ENCODE measurements at places on chromosomes 1 and 21.

GRCh38 chr1:73517603-73518191 lies 680.3 kb downstream of the LRRIQ3 start:
- no peak for DNase-seq

- DNase-seq = no peak
These were observed 62.0 kb upstream of the NEK2 start for GRCh38 chr1:211737115-211738035.

DNA sequence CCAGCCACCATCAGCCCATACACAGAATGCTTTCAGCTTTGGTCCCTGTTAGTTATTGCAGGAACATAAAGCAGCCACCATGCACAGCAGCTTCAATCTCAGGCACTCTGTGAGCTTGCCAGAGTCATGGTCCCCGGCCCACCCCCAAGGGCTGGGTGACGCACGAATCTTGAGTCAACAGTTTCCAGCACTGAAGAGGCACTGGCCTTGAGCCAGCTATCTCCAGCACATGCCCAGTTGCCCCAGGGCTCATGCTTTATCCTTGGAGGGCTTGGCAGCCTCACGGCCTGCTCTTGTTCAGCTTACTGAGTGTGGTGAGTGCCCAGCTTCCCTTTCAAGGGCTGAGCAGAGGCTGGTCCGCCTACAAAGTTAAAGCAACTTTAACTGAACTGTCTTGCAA lies 200.7 kb upstream of the RAB4A start:
- no peak for DNase-seq

GRCh38 chr1:35064265-35064664 lies 14.9 kb upstream of the ZMYM1 start:
- DNase-seq = no peak

GRCh38 chr1:17569200-17570139 lies 30.0 kb downstream of the ARHGEF10L start:
- DNase-seq = no peak

GRCh38 chr1:111227851-111228747 lies 586 bp downstream of the CHI3L2 start:
- no peak for DNase-seq

- DNase-seq = no peak
These were observed 849.8 kb downstream of the USP25 start for GRCh38 chr21:16579538-16579937.

DNA sequence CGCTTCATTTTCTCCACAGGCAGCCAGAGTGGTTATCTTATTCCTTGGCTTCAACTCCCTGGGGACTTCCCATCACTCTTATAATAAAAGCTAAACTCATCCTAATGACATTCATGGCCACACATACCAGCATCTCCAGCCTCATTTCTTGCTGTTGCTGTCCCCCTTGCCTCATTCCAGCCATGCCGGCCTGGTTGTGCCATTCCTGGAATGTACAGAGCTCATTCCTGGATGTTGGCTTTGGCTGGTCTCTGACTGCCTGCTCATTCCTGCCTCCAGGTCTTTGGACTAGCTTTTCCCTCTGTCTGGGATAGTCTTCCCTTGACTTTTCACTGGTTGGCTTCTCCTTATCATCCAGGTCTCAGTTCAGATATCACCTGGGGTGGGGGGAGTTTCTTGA lies 2.4 kb upstream of the PEF1 start:
- DNase-seq = no peak

GRCh38 chr1:227922501-227923352 lies 25.0 kb downstream of the WNT9A start:
- DNase-seq = no peak

GRCh38 chr1:72283022-72283306 lies 625 bp upstream of the NEGR1 start:
- DNase-seq = peak; percentile 7

- DNase-seq = no peak
These were observed 30.2 kb upstream of the SMIM12 start for GRCh38 chr1:34889705-34890104.

DNA sequence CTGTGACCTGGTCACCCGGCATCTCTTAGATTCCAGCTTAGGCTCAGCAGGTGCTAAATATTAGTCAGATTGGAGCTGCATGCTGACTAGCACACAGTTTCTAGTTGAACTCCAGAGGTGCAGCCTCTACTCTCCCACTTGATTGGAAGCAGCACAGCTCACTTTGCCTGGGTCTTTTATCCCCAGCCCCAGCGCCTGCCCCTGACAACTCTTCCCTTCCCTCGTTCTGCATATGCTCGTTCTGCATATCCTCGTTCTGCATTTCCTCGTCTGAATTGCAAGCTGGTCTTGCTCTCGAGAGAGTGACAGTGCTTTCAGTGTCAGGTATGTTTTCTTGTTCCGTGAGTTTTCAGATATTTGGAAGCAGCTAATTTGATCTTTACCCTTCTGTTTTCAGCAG lies 11.7 kb downstream of the COL18A1 start:
- DNase-seq = no peak

DNA sequence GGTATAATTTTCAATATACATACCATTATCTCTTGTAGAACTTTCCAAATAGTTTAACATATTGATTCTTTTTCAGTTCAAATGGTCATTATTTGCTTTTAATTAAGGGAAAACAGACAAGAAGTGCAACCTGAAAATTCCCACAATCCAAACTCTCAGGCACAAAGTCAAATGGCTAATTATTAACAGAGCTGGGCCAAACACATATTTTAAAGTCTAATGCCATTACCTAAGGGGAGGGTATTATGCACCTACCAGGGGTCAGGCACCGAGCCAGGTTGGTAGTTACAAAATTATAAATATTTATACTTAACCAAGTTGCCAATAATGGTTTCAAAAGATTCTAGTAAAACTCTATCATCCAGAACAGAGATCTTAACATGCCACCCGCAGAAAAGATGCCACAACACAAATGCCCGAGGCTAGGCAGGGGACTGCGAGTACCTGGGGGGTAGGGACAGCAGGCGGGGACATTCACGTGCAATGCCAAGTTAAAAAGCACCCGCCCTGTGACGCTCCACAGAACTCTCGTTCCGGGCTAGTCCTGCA lies 15.0 kb downstream of the LBR start:
- DNase-seq = no peak

DNA sequence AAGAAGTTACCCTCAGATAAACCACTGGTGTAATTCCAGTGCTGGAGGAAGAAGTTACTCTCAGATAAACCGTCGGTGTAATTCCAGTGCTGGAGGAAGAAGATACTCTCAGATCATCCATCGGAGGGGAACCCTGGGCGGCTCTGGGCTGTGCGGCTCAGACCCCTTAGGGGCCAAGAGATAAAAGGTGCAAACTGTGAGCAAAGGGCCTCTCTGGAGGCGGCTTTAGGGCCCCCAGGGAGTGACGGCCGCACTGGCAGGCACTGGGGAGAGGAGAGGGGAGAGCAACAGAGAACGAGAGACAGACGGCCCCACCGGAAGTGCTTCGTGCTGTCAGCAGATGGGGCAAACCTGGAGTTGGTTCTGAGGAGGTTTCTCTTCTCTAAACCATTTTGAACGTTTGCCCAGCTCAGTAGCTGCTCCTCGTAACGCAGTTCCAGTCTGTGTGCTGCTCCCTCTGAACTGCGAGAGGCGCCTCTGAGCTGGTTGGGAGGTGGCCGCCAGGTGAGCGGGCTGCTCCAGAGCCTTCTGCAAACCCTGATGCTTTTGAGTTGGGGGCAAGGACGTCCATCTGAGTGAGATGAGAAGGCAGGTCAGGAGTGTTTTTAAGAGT lies 62.6 kb upstream of the COL6A1 start:
- no peak for DNase-seq

DNA sequence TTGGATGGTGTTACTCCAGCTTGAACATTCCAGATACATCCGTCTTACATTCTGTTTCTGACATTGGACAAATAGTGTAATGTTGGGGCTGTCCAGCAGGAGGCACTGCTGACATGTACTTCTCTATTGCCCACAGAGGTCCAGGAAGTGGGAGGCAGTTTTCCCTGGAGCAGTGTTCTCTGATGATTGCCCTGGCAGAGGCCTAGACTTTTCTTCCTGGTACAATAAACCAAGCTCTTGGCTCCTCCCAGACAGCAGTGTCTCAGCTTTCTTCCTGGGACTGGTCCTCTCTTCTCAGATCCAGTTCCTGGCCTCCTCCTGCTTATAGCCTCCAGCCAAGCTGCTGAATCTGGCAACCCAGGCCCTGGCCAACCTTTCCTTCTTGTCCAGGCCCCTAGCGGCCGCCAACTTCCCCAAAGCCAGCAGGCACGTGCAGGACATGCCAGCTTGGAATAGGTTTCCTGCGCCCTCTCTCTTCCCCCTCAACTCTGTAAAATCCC lies 14.9 kb upstream of the IFNLR1 start:
- DNase-seq = peak; percentile 39

DNA sequence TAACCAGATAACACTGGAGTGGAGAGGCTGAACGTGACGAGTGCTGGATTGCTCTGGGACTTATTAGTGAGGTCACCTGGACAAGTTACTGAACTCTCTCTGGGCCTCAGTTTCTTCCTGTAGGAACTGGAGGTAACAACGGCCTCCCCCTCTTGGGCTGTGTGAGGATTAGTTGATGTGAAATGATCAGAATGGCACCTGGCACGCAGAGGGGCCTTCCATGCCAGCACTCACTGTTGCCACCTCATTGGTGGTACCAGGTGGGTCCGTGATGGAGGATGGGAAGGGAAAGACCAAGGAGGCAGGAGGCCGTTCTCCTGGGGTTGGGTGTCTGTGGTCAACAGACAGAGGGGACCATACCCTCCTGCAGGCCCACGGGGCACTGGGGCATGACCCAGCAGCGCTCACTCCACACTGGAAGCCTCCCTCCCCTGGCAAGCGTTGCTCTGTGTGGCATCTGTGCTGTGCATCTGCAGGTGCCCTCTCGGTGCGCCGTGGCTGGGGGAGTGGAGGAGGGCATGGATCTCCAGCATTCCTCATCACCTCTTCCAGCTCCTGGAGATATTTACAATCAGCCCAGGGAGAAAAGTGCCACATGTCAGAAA lies 349.5 kb upstream of the VAMP3 start:
- no peak for DNase-seq

- DNase-seq = no peak
These were observed 51.0 kb downstream of the ECE1 start for GRCh38 chr1:21239221-21239620.

- DNase-seq = no peak
These were observed 28.4 kb upstream of the PADI1 start for GRCh38 chr1:17176306-17177061.

DNA sequence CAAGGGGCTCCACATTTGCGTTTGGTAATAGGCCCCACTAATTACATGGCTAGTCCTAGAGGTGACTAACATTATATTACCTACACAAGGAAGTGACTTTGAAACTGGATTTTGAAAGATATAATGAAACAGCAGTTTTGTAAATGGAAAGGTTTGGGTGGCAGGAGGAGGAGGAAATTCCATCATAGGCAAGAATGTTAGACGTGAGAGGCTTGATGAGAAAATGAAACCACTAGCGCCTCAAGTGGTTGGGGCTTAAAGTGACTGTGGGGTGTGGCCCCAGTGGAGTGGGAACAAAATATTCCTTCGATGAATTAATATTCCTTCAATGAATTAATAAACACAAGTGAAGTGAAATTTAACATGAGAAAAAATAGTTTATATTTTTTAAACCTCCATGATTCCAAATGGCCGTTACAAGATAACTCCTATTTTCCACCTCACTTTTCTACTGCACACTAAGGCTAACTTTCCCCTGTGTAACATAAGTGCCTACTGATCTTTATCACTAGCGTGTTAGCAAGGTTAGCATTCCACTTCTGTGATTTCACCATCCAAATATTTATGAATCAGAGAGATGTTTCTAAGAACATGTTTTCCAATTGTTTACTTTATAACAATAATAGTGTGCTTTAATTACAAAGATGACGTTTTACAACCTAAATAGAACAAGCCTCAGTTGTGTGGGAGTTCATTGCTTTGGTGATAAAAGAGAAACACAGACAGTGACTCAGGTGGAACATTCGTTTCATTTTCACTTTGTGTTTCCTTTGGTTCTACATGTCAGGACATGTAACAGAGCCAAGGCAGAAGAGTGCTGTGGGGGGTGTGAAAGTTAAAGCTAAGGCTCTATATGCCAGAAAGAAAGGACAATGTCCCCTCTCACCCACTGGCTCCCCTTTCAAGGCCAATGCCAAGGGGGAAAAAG lies 12.5 kb upstream of the ATF3 start:
- DNase-seq = peak; percentile 55

DNA sequence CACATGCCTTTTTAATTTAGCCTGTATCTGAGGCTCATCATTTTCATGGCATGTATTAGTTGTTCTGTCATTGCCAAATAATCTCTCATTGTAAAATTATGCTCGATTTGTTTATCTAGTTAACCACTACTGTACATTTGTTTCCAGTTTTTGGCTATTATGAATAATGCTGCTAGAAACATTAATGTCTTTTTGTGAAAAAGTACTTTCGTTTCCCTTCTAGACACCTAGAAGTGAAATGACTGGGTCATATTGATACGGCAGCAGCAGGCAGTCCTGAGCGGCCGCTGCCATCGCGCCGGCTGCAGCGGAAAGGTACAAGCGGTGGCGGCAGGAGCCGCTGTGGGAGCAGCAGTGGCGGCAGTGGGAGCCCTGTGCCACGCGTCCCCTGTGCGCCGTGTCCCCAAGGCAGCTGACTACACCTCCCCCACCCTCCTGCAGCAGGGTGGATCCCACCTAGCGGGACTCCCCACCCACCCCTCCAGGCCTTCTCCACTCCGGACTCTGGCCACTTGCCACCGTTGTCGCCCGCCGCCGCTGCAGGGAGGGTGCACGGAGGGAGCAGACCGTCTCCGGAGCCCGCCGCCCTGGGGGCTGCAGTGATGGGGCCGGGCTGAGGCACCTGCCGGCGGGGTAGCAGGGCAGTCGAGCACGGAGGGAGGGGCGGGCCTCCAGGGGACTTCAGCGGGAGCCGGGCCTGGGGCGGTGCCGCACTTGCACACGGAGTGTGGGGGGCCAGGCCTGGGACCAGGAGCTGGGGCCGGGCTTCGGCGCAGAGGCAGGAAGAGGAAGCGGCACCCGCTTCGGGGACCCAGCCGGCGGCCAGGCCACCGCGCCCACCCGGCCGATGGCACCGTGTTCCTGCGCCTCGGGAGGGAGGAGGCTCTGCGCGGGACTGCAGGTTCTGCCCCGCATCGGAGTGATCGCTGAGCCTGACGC lies 66.8 kb upstream of the RGS7 start:
- no peak for DNase-seq

- DNase-seq = no peak
These were observed 30.7 kb downstream of the NOL9 start for GRCh38 chr1:6523566-6523965.

- DNase-seq = peak; percentile 65
These were observed 17.8 kb upstream of the MAST2 start for GRCh38 chr1:45785583-45785982.

- DNase-seq = no peak
These were observed 49.5 kb downstream of the CHML start for GRCh38 chr1:241590719-241591118.

GRCh38 chr21:24183077-24183476 lies 1424.2 kb downstream of the MRPL39 start:
- no peak for DNase-seq

GRCh38 chr1:157310401-157310800 lies 172.2 kb upstream of the ETV3 start:
- DNase-seq = no peak

Data from central memory CD4-positive, alpha-beta T cell (primary cell).